ENCODE measurements at places on chromosomes 11 and 22.
A peak's percentile ranks its signal among the peaks of the same experiment; 100 is the strongest.

GRCh38 chr22:47724751-47725150 is 962.3 kb downstream of the TBC1D22A start:
- no peak for DNase-seq

GRCh38 chr11:82767123-82767522 is 33.5 kb upstream of the FAM181B start:
- no peak for DNase-seq

DNA sequence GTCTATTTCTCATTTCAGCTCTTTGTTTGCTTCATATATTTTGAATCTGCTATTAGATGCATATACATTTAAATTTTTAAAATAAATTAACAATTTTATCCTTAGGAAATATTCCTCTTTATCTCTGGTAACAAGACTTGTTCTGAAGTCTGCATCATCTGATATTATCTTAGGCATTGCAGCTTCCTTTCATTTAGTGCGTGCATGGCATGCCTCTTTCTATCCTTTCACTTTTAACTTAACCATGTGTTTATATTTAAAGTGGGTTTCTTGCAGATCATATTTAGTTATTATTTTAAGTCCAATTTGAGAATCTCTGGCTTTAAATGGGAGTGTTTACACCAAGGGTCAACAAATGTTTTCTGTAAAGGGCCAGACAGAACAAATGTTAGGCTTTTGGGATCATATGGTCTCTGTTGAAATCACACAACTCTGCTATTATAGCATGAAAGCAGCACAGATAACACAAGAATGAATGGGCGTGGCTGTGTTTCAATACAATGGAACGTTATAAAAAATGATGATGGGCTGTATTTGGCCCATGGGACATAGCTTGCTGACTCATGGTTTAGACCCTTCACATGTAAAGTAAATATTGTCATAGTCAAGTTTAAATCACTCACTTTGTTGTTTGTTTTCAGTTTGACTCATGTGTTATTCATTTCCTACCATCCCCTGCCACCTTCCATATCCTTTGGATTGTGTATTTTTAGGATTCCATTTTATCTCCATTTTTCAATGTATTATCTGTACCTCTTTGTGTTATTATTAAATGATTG is 83.9 kb upstream of the SNX19 start:
- DNase-seq: no peak

DNA sequence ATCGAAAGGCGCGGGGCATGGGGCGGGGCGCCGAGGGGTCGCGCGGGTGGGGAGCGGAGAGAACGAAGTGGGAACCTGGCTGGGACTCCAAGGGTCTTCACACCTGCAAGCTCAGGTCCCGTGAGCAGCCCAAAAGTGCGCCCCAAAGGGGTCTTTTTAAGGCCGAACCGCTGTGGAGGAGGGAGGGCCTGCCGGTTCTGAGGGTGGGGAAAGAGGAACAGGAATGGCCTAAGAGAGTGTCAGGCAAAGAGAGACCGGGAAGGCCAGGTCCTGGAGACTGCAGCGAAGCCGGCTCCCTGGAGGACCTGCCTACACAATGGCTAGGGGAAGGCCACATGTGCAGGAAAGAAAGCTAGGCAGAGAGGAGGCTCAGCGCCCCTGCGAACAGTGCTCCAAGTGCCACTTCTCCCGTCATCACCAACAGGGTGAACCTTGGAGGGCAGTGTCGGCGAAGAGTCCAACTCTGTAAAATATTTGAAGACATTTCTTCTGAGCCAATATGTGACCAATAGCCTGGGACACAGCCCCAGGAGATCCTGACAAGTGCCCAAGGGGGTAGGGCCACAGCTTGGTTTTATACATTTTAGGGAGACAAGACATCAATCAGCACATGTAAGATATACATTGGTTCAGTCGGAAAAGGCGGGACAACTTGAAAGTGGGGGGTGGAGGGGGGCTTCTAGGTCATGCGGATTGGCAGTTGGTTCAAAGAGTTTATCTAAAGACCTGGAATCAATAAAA is 710 bp upstream of the DGCR2 start:
- peak; percentile 27 for DNase-seq

DNA sequence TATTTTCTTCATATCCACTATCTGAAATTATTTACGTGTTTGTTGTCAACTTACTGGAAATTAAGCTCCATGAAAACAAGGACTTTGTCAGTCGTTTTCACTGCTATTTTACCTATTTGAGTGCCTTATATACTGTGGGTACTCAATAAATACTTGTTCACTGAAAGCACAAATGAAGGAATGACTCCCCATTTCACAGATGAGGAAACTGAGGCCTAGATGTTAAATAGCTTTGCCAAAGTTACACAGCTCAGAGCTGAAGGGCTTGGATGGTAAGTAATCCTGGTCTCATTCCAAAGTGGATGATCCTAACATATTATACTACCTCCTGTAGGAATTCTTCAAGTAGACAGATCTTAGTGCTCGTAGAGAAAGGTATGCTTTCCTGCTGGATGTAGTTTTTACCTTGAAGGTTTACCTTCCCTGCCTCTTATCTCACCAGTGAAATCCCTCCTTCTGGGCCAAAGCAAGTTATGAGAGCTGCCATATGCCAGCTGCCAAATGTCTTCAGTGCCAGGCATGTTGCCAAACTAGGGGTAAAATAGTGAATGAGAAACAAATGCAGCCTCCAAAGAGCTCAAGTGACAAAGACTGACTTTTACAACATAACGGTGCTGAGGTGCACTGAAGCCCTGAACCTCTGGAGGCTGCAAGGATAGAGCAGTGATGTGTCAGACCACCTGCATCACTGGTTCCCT is 129.7 kb downstream of the TRIM44 start:
- no peak for DNase-seq

DNA sequence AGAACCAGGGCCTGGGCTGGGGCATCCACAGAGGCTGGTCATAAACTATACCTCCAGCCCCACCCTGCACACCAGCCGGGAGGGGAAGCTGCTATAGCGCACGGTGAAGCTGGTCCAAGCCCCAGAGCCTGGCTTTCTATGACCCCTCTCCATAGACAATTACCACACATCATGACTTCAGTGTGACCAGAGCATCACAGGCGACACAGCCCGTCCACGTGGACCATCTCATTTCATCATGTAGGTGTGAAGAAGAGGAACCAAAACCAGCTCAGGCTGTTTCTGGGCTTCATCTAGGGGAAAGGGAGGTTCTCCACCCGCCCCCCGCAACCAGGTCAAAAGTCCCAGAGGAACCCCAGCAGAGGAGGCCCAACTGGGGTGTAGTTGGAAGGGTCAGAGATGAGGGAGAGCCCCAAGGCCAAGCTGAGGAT is 3.0 kb downstream of the CXCR5 start:
- no peak for DNase-seq

DNA sequence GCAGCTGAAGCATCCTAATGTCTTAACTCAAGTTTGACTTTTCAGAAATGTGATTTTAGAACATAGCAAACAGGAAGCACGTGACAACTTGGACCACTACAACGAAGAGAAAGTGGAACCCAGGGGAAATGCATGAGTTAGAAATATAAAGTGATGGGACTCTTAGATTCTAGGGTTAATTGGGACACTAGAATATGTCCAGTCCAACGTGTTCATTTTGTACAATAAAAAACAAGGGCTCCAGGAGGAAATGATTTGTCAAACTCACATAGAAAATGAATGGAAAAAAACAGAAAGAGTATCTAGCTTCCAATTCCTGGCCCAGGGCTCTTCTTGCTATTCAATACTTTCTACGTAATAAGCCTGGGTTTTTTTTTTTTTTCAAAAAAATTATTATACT is 30.7 kb downstream of the TIMP3 start:
- DNase-seq: no peak

- DNase-seq: peak; percentile 12
These were observed 10.4 kb upstream of the SPINDOC start for GRCh38 chr11:63802637-63803414.

DNA sequence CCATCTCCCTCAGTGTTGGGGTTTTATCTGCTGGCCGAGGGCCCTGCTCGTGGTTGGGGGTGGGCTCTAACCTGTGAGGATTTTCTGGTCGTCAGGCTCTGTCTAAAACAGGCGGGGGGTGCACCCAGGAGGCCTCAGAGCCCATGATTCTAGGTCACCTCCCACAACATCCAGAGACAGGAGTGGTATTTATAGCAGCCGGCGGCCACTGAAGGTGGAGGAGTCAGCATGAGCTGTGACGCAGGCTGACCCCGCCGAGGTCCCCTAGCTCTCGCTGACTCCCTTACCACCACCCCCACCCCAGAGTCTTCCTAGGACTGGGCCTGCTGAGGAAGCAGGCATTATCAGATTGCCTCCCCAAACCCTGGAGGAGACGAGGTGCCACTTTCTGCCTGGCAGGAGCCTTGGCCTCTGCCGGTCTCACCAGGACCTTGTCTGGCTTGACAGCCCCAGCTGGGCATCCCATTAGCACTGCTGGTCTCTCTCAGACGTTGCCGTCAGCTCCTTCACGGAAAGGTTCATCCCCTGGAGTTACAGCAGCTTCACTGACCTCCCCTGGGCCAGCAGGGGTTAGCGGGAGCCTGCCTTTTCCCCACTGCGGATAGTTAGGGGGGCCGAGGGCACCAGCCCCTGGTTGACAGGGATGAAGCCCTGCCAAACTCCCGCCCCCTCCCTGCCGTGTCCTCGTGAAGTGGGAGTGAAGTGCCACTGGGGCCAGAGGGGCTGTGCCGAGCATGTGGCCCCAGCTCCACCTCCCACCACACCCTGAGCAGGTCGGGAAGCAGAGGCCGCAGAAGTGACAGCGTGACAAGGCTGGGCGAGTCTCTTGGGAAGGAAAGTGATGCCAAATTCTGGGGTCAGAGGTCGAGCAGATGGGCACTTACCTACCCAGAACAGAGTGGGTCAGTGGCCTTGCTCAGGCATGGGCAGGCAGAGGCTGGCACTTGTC is 26.5 kb downstream of the DAGLA start:
- DNase-seq: no peak

- no peak for DNase-seq
These were observed 2.9 kb upstream of the CBX7 start for GRCh38 chr22:39155421-39155820.

GRCh38 chr11:19536131-19536530 is 176.5 kb upstream of the NAV2 start:
- no peak for DNase-seq

GRCh38 chr11:133724116-133724515 is 121.2 kb downstream of the SPATA19 start:
- no peak for DNase-seq

DNA sequence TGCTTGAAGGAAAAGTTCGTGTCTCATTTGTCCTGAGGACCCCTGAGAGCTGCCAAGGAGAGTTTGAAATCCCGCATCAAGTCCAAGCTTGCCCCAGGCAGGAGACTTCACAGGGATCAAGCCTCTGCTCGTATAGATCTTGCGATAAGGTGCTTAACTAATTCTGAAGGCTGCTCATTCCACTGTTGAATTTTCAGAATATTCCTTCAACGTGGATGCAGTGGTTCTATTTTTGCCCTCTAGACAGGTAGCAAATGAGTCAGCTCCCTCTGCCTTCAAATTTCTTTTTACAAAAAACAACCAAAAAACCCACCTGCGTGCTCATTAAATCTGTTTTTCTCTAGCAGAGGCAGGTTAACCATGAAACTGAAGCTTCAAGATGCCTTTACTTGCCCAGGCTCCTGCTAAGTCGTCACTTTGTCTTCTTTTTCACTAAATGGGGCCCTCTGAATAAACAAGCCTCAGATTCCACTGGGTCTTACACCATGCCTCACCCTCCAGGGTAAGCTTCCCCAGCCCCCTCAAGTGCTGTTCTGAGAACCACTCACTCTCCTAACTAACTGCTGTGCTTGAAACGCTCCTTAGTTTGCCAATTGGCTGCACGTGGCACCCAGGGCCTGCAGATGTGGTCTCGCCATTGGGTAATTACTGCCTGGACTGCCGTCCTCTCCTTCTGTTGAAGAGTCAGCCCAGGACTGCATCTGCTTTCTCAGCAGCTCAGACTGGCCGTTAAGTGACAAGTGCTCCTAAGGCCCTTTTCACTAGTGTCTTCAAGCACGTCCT is 105.0 kb downstream of the TRPC6 start:
- no peak for DNase-seq

- no peak for DNase-seq
These were observed 37.4 kb upstream of the PRODH start for GRCh38 chr22:18973264-18974031.

DNA sequence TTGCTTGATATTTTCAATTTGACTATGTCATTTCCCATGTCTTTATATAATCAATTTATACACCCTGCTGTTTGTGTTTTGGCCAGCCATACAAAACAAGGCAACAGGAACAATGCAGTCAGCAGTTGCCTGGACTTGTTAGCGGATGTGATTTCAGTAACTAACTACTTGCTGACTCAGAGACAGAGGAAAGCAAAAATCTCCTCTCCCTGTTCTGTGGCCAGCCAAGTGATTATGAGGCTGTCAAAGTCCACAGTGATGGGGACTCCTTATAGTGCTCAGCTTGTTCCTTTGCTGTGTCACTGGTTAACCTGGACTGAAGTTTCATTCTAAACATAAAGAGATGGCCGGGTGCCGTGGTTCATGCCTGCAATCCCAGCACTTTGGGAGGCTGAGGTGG is 32.6 kb upstream of the APLP2 start:
- DNase-seq: no peak

GRCh38 chr11:30740091-30740490 is 153.9 kb upstream of the MPPED2 start:
- no peak for DNase-seq

- DNase-seq: no peak
These were observed 12.9 kb downstream of the NEAT1 start for GRCh38 chr11:65435411-65435931.

DNA sequence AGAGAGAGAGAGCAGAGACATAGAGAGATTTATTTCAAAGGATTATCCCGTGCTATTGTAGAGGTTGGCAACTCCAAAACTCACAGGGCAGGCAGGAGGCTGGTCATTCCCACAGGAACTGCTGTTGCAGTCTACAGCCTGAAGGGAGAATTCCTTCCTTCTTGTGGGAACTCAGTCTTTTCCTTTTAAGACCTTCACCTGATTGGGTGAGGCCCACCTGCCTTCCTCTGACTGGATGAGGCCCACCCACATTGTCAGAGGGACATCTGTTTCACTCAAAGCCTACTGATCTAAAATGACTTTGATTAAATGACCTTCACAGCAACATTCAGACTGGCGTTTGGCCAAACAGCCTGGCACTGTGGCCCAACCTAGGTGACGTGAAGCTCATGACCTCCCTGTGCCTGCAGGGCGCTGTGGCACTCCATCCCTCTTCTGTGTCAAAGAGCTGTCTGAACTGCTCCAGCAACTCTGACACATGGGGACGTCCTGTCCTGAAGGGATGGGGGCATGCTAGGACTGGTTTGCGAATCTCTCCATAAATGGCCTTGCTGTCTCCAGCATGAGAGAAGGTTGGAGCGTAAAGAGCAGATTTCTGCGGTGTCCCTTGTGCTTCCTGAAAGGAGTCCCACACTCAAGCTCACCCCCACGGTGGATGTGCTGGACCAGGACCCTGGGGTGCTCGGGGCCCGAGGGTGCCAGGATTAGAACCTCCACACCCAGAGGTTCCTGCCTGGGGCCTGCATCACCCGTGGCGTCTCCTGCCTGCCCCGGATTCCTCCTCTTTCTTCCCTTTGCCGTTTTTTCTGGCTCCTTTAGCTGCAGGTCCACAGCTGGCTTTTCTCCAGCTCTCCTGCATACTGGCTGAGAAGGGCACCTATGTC is 20.7 kb downstream of the KRTAP5-5 start:
- no peak for DNase-seq

All from NCI-H510A treated with DMSO at 0.1 percent for 48 hours (cell line).